Naive thymus-derived CD8-positive, alpha-beta T cell (primary cell): ENCODE measurements at places on chromosomes 1 and 21.

DNA sequence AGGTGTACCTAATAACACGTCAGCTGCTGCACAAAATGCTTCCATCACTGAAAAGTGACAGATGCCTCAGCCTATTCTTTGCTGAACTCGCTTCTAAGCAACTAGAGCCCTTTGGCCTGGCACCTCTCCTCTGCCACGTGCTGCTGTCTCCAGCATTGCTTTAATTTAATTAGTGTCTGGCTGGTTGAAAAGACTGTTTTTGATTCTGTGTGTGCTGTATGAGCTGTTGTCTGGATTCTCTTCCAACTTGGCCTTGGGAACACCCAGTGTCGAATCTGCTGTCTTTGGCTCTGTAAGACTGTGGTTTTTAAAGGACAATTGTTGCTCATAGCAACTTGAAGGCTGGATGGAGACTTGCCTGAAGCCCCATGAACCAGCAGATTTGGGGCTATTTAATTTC is 109.5 kb downstream of the PSMG1 start:
- no peak for DNase-seq

- no peak for DNase-seq
Observed at GRCh38 chr1:54335011-54335754, 71.0 kb downstream of the SSBP3 start.

DNA sequence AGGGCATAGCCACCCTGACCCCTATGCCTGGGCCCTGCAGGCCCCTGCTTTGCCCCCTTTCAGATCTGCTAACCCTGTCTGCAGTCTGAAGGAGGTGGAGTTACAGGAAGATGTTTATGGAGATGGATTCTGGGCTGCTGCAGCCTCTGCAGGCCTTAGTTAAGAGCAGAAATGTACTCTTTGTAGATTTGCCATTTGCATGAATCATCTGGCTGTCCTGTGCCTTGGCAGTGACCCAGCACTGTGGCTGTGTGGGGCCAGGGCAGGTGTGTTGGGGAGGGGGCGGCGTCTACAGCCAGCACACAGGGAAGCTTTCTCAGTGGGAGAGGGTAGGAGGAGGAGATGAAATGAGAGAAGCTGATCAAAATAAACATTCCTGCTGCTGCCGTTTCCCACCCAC is 867.3 kb downstream of the PLA2G4A start:
- DNase-seq, result no peak

GRCh38 chr1:240464099-240464498 is 147.9 kb downstream of the GREM2 start:
- DNase-seq, result no peak

DNA sequence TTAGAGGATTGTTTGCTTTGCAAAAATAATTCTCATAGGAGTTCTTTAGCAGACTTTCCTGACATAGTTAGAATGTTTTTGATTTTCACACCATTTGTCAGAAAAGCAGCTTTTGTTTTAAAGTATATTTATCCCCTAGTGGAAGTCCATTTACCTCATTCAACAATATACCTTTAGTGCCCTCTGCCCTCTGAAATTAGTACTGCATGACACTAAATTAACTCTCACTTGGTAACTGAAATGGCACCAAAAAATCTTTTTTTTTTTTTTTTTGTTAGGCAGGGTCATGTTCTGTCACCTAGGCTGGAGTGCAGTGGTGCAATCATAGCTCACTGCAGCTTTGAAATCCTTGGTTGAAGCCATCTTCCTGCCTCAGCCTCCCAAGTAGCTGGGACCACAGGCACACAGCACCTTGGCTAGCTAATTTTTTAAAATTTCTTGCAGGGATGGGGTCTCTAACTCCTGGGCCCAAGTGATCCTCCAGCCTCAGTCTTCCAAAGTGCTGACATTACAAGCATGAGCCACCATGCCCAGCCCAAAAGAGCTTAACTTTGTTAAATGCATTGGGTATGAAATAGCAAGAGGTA is 13.6 kb downstream of the LRRC42 start:
- peak; percentile 52 for DNase-seq

GRCh38 chr1:156592158-156592909 is 758 bp downstream of the NAXE start:
- no peak for DNase-seq

- no peak for DNase-seq
Observed at GRCh38 chr1:113250161-113250560, 140.2 kb upstream of the MAGI3 start.

DNA sequence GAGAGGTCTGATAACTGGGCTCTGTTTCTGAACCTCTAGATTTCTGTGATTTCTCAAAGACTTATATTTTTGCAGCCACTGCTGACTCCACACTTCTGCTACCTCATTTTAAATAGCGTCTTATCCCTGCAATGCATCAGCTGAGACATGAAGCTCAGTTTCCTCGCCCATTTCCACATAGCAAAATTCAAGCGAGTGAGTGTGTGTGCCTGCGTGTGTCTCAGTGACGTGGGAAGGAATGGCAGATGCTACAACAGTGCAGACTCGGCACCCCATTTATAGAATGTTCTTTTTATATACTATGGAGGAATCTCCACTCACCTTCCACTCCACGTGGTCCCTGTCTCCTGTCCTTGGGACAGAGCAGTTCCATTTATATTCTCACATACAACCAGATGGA is 35.7 kb downstream of the ZMYND12 start:
- no peak for DNase-seq

- no peak for DNase-seq
Observed at GRCh38 chr21:35231090-35231489, 182.0 kb upstream of the RUNX1 start.

DNA sequence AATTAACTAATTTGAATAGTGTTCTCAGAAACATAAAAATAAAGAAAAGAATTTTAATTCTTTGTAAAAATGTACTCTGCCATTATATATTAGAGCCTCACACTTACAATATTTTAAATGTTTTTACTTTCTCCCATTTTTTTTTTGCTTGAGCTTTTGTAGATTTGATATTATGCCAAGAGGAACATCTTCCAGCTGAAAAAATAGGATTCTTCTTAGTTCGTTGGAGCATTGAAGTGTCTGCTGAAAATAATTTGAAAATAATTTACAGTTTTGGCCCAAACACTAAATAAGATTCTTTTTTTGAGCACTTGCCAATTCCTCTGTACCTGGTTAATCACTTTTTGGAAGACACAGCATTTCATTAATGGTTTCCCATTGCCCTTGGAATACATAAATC is 175.0 kb upstream of the COL11A1 start:
- DNase-seq, result no peak

- DNase-seq, result no peak
Observed at GRCh38 chr21:35628316-35628715, 432.0 kb downstream of the SETD4 start.

- DNase-seq, result no peak
Observed at GRCh38 chr1:22349362-22350043, 102.1 kb upstream of the ZBTB40 start.

- no peak for DNase-seq
Observed at GRCh38 chr1:116340506-116341231, 32.4 kb upstream of the ATP1A1 start.

DNA sequence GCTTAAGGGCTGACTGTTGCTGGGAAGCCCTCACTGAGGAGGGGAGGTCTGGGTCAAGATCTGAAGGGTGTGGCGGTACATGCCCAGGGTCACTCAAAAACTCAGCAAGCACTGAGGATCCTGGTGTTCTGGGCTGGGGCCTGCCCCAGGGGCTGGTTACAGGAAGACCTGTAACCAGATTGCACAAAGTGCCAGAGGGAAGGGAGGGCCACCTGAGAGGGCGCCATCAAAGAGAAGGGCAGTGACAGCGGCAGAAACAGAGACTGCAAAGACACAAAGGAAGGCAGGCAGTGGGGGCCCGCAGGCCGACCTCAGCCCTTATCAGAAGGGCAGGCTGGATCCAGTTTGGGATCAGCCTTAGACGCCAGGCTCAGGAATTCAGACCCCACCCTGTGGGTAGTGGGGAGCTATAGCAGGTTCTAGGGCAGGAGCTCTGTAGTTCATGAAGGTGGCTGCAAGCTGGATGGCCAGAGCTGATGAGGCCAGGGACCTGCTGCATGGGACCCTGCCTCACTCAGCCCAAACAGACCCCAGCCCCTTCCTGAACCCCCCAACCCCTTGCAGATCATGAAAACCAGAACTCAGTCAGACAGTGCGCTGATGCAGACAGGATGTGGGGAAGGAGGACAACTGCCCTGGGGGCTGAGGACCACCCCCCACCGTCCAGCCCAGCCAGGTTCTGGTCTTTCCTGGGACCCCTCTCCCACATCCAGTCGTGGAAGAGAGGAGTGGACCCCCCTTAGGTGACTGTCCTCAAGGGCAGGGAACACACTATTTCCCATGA is 3.9 kb downstream of the SH2D5 start:
- no peak for DNase-seq

- no peak for DNase-seq
Observed at GRCh38 chr21:42073145-42074099, 2.3 kb downstream of the UMODL1 start.

DNA sequence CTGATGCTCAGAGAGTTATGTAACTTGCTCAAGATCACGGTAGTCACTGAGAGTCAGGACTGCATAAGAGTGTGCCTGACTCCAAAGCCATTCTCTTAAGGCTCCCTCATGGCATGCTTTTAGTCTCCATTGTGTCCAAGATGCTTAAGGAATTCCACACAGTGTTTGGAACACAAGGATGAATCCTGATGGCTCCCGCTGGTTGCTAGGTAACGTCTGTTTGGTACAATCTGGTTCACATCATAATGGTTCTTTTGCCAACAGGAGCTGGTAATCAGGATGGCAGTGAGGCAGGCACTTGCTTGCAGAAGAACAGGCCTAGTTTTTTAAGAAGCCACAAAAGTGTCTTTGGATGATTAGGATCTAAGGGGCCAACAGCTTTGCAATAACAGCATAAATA is 436.5 kb upstream of the DAB1 start:
- no peak for DNase-seq

- peak; percentile 32 for DNase-seq
Observed at GRCh38 chr21:17679002-17679600, 66.4 kb upstream of the BTG3 start.

GRCh38 chr1:119132179-119132578 is 8.3 kb downstream of the WARS2 start:
- DNase-seq, result no peak

DNA sequence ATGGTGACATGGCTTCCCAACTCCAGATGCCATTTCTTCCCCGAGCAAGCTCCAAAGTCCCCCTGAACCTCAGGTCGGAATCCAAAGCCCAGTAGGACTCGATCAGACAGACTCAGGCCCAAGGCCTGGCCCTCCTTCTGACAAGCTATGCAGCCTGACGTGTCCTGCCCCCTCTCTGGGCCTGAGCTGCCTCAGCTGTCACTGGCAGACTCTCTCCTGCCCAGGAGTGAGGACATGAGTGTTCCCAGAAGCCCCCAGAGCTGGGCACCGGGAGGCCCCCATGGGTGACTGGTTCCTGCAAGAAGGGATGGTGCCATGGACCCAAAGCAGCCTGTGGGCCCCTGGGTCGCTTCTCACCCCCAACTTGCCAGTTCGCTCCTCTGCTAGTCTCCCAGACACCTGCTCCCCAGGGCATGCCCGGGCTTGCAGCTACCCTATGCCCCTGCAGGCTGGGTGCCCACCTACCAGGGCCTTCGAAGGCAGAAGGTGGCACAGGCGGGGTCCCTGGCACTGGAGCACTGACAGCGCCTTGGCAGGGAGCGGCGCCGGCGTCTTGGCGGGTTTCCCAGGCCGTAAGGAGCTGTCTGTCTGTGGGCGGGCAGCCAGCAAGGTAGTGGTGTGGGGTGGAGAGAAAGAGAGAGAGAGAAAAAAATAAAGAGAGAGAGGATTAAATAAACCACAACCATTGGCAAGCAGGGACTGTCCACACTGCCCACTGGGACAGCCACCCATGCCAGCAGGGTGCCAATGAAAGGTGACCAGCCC is 2.3 kb downstream of the EDN2 start:
- no peak for DNase-seq

DNA sequence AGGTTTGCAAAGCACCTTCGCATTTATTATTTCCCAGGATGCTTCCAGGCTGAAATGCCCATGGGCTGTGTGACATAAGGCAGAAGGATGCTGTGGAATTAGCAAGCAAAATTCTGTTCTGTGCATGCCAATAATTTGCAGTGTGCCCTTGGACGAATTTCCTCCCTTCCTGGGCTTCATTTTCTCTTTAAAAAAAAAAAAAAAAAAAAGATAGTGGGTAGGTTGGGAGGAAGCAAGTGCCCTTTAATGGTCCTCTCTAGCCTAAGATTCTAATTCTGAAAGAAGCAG is 2.5 kb upstream of the ID3 start:
- no peak for DNase-seq

- DNase-seq, result no peak
Observed at GRCh38 chr1:196295766-196296165, 312.5 kb downstream of the KCNT2 start.

- no peak for DNase-seq
Observed at GRCh38 chr1:155646307-155646706, 36.3 kb downstream of the MSTO1 start.

DNA sequence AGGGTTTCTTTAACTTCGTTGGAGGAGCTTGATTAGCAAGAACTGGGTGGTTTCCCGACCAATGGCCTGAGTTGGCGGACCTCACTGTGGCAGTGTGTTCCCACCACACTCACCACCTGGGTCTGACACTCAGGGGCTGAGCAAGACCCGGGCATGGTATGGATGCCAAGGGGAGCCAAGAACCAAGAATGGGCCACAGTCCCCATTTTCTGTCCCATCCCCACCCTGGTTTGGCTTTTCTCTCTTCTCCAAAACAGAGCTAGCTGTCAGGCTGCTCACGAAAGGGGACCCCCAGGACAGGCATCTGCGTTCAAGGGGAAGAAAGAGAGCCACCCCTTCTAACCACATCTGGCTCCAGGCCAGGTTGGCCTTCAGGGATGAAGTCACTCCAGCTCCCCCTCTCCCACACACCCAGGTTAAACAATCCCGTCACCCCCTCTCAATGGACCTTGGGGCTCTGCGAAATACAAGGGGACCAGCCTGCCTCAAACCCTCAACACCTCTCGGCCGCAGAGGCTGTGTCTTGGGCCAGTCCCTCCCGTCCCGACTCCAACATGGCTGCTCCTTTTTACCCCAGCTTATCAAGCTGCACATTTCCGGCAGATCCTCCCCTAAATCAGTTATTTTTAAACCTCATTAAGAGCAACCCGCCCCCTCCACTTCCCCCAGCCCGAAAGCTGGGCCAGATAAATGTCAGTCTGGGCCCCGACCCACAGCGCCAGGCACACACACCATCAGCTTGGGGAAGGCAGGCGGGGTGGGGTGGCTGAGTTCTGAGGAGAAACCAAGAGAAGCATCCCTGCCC is 3.4 kb downstream of the TAGLN2 start:
- DNase-seq, result no peak

DNA sequence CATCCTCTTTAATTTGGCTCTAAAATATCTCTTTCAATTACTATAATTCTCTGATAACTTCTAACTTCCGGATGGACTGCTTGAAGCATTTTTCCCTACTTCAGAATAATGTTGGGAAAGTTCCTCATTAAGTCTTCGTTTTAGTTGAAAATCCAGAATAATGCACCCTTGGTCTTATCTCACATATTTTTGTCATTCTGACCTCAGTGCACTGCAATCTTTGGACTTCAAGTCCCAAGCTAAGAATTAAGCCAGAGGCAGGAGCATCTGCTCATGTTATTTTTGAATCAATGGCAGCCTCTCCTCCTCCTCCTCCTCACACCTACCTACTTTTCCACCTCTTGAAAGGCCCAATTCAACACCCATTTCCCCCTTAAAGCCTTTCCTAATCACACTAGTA is 169.8 kb downstream of the CYYR1 start:
- DNase-seq, result no peak

GRCh38 chr1:116794804-116795481 is 40.7 kb downstream of the CD2 start:
- no peak for DNase-seq
